Mononuclear cell (primary cell): ENCODE measurements at places on chromosomes 6 and 20. TPM values are rescaled to one million over a fixed set of nuclear protein-coding genes. Genes with fewer than 3 reads are reported as not detected.

WFDC10B gene
- total RNA-seq, result not detected

TEAD3 gene
- total RNA-seq, result not detected

PTCHD4 gene
- 0.10 TPM for total RNA-seq

TINAG gene
- total RNA-seq, result not detected

NRSN2 gene
- 0.63 TPM for total RNA-seq

PLN gene
- total RNA-seq, result 0.10 TPM

ARMC2 gene
- total RNA-seq, result 2.4 TPM

AGER gene
- total RNA-seq, result 1.5 TPM

IPCEF1 gene
- 73.5 TPM for total RNA-seq

VSX1 gene
- not detected for total RNA-seq
